ENCODE measurements at places on chromosomes 6 and 20.

DNA sequence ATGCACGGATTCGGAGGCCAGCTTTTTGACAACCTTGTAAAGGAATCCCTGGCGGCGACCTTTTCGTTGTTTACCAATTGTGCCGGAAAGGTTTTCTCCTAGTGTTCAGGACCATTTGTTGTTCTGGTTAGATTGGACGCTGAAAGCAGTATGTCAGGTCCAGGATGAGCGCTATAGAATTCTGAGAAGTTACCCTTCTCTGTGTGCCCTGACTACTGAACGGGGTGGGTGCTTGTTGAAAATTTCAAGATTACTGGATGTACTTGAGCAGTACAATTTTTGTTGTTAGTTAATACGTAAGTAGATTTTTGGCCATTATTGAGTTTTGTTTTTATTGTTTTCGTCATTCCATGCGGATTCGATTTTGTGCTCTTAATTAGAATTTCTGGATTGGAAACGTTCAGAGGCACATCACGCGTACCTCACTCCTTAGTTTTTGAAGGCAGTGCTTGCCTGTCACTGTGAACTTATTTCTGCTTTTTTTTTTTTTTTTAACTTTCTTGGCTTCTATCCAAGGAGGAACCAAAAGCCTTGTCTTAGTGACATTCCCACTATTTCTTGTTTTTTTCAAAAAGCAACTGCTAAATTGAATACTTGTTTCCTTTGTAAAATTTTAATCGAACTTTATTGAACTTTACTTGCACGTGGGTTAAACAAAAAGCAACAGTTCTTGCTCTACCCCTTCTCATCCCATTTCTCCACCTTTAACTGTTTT is 898 bp downstream of the XRN2 start:
- peak; percentile 17 for DNase-seq

GRCh38 chr6:81812401-81812800 is 59.9 kb upstream of the TENT5A start:
- DNase-seq = no peak

GRCh38 chr6:91654357-91654756 is 1067.5 kb upstream of the MAP3K7 start:
- DNase-seq = no peak

GRCh38 chr6:157887892-157888291 is 64.8 kb downstream of the SNX9 start:
- no peak for DNase-seq

GRCh38 chr6:85703406-85703805 is 60.7 kb upstream of the SYNCRIP start:
- no peak for DNase-seq
